ENCODE measurements at places on chromosomes 4 and X.
A peak's percentile ranks its signal among the peaks of the same experiment; 100 is the strongest.

DNA sequence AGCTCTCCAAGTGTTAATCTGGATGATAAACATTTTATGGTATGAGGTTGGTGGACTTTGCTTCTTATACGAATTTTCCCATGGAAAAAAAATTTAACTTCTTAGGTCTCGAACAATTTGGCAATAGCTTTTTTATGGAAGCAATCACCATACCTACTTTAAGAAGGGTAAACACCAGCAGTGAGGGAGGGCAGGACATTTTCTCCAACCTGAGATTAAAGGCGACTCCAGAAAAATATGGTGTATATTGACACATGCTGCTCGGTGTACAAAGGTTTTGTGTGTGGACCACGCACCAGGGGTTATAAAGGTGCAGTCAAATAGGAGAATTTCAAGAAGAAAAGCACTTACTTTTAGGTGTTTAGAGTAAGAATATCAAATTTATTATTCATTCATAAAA is 34.2 kb upstream of the SULT1E1 start:
- no peak overlapping the region for H3K4me3 ChIP-seq
- no peak for DNase-seq
- no peaks in the 10 kb centered on the region for H3K4me1 ChIP-seq
- H3K27ac ChIP-seq: no peak overlapping the region

DNA sequence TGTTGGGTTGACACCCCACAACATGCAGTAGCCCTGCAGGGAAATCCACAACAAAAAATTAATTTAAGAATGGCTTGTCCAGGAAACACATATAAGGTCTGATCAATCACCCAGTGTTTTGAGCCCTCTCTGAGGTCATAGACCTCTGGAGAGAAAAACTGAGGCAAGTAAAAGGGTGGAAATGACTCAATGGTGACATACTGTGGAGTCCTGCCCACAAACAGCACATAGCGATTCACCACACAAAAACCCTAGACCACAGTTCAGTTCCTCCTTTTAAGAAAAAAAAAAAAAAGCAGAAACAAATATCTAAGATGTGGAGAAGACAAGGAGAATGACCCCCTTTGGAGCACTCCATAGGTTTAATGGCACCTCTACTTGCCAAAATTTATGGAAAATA is 2691.0 kb downstream of the PCDH7 start:
- H3K4me1 ChIP-seq: no peaks in the 10 kb centered on the region
- H3K27me3 ChIP-seq: no peaks in the 10 kb centered on the region
- H3K4me3 ChIP-seq: no peak overlapping the region
- DNase-seq: no peak

GRCh38 chr4:1194010-1194900 is 21.9 kb upstream of the SPON2 start:
- DNase-seq: peak; percentile 55
- no peak overlapping the region for H3K4me3 ChIP-seq
- peaks cover 31% of the 10 kb centered on the region for H3K4me1 ChIP-seq
- no peaks in the 10 kb centered on the region for H3K36me3 ChIP-seq

GRCh38 chrX:109862433-109862832 is 129.4 kb upstream of the ACSL4 start:
- H3K27ac ChIP-seq: no peak overlapping the region
- H3K4me3 ChIP-seq: no peak overlapping the region
- H3K27me3 ChIP-seq: no peaks in the 10 kb centered on the region
- no peaks in the 10 kb centered on the region for H3K4me1 ChIP-seq
- DNase-seq: no peak

- peak overlapping the region; percentile 51 for H3K4me3 ChIP-seq
- H3K36me3 ChIP-seq: no peaks in the 10 kb centered on the region
- DNase-seq: no peak
- H3K4me1 ChIP-seq: peaks cover 19% of the 10 kb centered on the region
- peak overlapping the region; percentile 51 for H3K27ac ChIP-seq
These were observed 1.2 kb downstream of the UGDH start for GRCh38 chr4:39525822-39526690.

GRCh38 chr4:76426272-76426671 is 5.3 kb upstream of the CCDC158 start:
- H3K27me3 ChIP-seq: no peaks in the 10 kb centered on the region
- no peak for DNase-seq
- peaks cover 14% of the 10 kb centered on the region for H3K4me1 ChIP-seq
- no peaks in the 10 kb centered on the region for H3K36me3 ChIP-seq
- no peak overlapping the region for H3K27ac ChIP-seq

DNA sequence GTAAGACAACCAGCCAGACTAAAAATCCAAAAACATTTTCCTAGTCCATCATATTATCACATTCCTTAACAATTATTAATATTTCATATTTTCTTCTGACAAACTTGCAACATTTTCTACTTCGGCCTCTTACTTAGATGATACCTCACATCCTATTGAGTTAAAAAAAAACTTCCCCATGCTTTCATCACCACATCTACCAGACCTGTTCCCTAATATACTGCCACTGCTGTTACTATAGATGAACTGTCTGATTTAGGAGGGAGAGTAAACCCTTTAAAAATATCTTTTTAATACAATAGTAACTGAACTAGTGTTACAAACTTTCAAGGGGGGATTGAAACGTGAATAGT is 1.5 kb downstream of the FAM200B start:
- peaks cover 14% of the 10 kb centered on the region for H3K4me1 ChIP-seq
- H3K27ac ChIP-seq: no peak overlapping the region
- DNase-seq: no peak
- no peak overlapping the region for H3K4me3 ChIP-seq
- no peaks in the 10 kb centered on the region for H3K27me3 ChIP-seq
- peaks cover 3% of the 10 kb centered on the region for H3K36me3 ChIP-seq

DNA sequence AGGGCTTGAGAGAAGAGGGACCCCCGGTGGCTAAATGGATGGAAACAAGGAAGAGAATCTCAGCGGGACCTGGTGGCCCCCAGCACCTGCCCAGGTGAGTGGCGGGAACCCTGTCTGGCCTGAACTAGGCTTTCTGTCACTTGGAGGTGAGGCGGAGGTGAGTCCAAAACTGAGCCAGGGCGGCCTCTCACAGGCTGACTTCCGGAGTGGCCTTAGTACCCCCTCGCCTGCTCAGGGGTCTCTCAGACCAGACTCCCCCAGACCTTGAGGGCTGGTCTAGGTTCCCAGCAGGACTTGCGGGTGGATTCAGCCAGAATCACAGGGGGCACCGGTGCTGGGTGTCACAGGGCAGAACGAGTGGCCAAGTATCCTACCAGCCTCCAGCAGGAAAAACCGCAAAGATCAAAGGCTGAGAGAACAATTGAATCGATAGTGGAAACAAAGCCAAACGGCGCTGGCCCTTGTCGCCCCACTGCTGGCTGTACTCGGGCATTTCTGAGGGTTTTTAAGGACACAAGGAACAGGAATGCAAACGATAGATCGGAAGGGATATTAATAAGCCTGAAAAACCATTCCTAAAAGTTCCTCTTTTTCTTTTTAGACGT is 67.8 kb downstream of the WFS1 start:
- no peak overlapping the region for H3K4me3 ChIP-seq
- H3K27me3 ChIP-seq: no peaks in the 10 kb centered on the region

DNA sequence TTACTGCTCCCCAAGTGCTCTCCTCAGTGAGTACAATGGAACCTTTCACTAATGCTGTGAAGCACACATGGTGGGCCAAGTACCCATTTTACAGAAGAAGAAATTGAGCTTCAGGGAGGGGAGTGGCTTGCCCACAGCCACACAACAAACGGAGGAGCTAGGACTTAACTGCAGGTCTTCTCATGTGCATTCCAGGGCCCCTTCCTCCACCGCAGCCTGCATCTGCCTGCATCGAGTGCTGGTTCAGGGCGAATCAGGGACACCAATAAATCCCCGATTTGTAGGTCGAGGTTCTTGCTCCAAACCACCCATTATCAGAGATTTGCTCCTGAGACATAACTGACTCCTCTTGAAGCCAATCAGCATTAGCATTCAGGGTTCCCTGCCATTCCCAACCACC is 100.9 kb downstream of the MAMLD1 start:
- H3K4me1 ChIP-seq: no peaks in the 10 kb centered on the region
- no peak overlapping the region for H3K27ac ChIP-seq
- H3K36me3 ChIP-seq: no peaks in the 10 kb centered on the region
- H3K4me3 ChIP-seq: no peak overlapping the region

GRCh38 chr4:174394915-174395314 is 111.2 kb downstream of the CEP44 start:
- DNase-seq: no peak
- no peaks in the 10 kb centered on the region for H3K27me3 ChIP-seq
- H3K4me1 ChIP-seq: no peaks in the 10 kb centered on the region

DNA sequence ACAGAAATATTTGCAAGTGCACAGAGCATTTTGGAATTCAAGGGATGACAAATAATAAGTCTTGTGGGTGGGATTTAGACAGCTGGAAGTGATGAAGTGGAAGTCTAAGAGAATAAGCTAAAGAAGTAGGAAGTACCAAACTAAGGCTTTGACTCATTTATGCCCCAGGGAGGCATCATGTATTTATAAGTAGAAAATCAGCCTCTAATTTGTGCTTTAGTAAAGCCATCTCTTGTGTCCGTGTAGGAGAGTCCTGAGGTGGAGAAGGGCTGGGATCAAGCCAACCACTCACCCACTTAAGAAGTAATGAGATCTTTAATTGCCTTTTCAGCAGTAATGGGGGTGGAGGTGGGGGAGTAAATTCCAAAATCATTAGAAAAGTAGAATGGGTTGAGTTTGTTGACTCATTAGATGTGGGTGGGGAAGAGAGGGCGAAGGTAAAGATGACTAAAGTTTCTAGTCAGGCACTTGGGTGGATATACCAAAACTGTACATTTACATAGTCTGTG is 356.7 kb downstream of the STIM2 start:
- H3K27ac ChIP-seq: no peak overlapping the region
- no peaks in the 10 kb centered on the region for H3K27me3 ChIP-seq
- no peaks in the 10 kb centered on the region for H3K4me1 ChIP-seq
- no peak for DNase-seq
- no peak overlapping the region for H3K4me3 ChIP-seq
- H3K36me3 ChIP-seq: no peaks in the 10 kb centered on the region

- H3K36me3 ChIP-seq: no peaks in the 10 kb centered on the region
- no peak for DNase-seq
- no peaks in the 10 kb centered on the region for H3K4me1 ChIP-seq
These were observed 53.0 kb upstream of the SORCS2 start for GRCh38 chr4:7139167-7139982.
